ENCODE measurements at places on chromosomes 7 and 10.

- DNase-seq = no peak
Observed at GRCh38 chr7:28432105-28432504, 19.8 kb downstream of the CREB5 start.

DNA sequence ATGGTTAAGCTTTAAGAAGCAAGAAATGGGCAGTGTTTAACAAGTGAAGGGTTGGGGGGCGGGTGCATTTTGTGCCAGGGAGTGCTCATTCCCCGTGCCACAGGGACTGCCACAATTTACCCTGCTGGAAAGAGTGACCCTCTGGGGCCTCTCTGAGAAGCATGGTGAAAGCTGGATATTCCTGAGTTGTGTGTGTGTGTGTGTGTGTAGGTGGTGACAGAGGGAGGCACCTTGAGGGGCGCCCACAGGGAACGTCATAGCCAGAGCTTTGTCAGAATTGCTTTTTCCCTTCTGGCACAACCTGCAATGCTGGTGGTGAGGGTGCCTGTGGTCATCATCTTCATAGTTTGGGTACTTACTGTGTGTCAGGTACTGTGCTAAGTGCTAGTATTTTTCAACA is 2.5 kb upstream of the WDR86 start:
- DNase-seq = no peak

DNA sequence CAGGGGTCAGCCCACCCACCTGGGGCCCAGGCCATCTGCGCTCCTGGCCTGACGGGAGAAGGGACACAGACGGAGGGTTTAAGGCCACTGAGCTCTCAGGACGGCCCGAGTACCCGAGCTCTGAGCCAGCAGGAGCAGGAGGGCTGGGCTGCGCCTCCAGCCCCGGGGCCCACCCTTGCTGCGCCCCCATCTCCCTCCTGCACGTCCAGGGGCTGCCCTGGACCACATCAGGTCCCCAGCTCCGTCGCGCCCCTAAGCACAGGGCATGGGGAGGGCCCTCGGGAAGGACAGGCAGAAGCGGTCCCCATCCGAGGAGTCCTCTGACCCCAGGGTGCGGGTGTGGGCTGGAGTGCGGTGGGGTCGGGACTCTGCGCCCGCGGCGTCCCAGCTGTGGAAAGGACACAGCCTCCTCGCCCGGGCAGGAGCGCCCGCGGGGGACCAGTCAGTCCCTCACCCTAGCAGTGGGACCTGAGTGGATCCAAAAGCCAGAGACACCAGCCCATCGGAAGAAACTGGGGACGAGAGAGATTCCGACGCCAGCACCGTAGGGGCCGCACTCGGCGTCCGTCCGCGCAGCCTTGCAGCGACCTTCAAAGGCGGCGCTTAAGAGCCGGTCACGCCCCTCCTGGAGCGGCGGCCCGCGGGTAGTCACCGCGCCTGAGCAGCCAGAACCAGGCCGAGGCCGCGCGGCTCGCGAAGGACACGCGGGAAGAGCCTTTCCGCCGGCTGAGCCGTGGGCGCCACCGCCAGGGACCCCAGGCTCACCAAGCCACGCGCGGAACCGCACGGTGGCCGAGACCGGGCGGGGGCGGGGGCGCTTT is 15.9 kb downstream of the CAMK2B start:
- peak; percentile 76 for DNase-seq

GRCh38 chr10:123045961-123046731 is 37.3 kb downstream of the ACADSB start:
- DNase-seq = no peak

GRCh38 chr7:29623973-29624372 is 60.3 kb downstream of the PRR15 start:
- DNase-seq = no peak

DNA sequence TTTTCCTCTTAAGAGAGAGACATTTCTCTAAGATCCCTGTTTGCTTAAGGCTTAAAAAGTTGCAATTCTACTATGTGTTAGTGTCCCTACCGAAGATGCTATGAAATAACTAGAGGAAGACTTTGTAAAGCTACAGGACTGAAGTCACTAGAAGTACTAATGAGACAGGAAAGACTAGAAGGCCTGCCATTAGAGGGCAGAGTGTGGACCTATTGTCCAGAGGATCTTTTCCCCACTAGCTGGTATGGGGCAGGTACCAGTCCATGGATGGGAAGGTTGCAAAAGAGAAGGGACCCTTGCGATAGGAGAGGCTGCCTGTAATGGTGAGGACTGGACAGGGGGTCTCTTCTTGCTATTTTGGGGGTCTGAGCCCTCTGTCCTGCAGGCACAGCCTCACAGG is 178.1 kb downstream of the TMEM178B start:
- DNase-seq = no peak

DNA sequence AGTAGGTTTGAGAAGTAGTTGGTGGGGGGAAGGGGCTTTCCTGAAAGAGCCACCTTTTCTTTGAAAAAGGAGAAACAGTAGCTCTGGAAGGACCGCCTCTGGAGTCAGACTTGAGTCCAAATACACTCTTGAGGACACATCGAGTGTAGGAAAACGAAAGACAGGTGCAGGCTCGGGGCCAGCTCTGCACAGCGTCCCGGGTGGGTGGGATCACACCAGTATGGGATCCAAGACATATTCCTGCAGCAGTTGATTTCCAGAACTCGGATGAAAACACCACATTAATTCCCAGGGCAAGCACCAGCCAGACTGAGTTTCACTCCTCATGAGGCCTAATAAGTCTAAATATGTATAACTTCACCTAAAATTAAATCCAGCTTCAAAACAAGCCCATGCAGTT is 61.4 kb downstream of the ASB13 start:
- no peak for DNase-seq

DNA sequence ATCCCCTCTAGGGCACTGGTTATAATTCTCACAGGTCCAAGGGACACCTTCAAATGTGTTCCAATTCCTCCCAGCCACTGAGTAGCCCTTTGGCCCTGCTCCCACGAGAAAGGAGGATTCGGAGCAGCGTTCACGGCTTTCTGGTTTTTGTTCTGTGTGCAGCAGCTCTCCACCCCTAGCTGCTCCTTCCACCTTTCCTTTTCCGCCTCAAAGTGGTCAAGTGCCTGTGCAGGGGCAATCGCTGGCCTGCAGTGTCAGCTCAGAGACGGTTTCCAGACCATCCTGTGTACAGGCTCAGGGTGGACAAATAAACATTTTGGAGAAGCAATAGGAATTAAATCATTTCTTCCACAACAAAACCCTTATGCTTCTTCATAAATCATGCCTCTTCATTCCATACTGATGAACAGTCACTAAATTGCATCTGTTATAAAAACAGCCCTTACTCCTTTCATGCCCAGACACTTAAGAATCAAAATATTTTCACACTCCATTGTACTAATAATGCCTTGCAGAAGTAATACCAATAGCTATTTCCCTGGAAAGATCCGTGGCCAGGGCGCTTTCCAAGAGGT is 1.1 kb downstream of the KIAA1549 start:
- DNase-seq = no peak

DNA sequence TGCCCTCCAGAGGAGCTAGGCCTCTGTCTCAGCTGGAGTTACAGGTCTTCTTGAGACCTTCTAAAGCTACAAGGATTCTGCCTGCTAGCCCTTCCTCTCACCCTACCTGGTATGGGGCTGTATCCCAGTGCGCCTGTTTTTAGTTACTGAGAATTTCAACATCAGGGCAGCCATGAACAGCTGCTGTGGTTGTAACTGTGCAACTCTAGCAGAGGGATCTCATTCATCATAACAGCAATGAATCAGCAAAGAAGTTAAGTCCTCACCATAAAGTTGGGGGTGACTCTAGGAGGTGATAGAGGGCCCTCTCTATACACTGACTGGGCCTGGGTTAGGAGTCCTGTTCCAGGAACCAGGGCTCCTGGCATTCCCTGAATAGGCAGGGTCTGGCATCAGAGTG is 14.0 kb upstream of the CDH23 start:
- no peak for DNase-seq

DNA sequence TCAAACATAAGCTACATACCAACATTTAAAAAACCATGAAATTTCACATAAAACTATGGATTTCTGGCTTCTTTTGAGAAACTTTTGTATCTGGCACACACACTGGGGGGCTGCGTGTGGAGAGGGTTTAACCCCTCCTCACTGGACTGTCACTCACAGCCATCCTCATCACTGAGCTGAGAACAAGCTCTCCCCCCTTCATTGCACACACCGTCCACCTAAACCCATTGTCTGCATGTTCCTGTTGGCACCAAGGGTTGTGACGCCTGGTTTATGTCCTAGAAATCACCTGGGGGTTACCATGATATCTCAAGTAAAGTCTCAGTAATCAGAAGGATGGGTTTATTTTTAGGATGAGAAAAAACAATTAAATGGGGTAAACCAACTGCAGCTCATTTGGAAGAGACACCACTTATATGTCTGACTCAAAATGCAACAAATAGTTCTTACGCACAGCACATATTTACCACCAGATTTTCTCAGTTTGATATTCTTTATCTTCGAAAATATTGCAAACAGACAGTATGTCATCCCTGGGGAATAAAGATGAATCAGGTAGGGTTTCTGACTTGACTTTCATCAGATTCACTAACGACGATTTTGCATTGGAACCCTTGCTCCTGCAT is 218.5 kb upstream of the KLF6 start:
- DNase-seq = no peak

DNA sequence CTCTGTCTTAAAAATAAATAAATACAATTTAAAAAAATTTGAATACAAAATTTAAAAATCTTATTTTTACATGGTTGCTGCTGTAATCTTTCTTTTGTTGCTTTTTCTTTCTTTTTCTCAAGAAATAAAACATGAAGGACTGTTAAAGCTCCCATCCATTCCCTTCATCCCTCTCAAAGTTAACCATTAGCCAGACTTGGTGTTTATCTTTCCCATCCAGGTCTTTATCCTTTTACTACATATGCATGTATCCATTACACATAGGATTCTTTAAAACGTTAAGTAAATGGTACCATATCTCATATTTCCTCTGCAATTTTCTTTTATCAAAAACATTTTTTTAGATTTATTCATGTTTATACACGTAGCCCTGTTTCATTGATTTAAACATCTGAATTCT is 70.1 kb downstream of the CREB3L2 start:
- no peak for DNase-seq

DNA sequence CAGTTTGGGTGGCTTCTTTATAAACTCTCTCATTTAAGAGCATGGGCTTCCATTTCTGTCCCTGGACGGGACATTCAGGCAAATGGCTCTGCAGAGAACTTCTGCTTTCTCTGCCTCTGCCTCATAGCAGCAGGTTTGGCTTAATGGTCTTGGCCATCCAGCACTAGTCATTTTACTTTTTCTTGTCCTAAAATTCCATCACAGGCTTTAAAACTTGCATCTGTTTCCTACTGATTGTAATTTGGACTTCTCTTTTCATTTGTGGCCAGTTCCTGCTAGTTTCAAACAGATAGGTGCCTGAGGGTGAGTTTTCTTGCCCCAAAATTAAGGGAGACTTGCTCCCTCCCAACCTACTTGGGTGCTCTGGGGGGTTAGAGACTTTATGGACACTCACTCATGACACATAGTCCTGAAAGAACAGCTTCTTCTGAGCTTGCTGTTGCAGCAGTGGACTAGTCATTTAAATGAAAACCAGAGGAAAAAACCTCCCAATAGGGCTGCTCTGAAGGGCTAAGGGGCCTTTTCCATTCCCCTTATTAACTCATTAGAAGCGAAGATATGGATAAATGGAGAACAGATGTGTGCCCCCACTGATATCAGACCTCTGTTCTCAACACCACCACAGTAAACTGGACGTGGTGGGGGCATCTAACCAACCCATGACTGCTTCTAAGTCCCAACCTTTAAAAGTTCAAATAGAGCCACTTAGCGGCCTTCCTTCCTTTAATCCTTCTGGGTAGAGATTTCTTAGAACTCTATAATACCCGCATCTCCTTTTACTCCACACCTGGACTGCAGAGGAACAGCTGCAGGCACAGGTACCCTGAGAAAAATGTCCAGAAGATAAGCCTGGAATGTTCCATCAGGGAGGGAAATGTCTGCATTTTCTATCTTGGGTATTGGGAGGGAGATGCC is 38.8 kb downstream of the SVOPL start:
- no peak for DNase-seq

GRCh38 chr10:43204943-43205671 is 61.8 kb downstream of the RASGEF1A start:
- DNase-seq = peak; percentile 83

- DNase-seq = no peak
Observed at GRCh38 chr10:104300002-104300735, 31.2 kb downstream of the GSTO2 start.

DNA sequence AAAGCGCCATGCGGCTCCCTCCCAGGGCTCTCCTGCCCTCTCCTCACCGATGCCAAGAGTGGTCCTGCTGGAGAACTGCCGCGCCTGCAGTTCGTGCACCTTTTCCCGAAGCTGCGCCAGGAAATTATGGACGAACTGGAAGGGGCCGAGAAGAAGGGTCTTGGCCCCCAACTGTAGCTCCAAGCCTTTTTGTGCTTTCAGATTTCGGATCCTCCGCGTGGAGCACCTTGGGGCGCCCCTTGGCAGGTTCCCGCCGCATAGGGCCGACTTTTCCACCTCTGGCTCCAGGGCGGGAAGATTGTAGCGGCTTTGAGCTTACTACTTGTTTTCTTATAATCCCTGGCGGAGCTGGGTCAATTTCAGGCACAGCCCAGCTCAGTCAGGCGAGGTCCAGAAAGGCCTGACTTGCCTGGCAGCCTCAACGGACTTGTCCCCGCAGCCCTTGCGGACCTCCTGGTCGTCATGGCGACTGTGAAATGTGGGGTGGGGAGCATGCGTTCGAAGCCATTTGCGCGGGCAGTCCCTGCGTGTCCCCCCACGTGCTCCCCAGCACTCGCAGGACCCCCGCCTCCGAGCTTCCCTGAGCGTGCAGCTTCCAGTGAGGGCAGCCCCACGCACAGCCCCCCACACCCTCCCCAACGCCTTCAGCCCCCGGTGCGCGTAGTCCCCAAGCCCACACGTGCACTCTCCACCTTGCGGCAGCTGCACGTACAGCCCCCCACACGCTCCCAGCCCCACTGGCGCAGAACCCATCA is 129.9 kb downstream of the KBTBD2 start:
- DNase-seq = no peak

- no peak for DNase-seq
Observed at GRCh38 chr10:6005856-6006395, 28.6 kb upstream of the IL15RA start.

- peak; percentile 84 for DNase-seq
Observed at GRCh38 chr7:100887516-100888290, 1.8 kb downstream of the UFSP1 start.

DNA sequence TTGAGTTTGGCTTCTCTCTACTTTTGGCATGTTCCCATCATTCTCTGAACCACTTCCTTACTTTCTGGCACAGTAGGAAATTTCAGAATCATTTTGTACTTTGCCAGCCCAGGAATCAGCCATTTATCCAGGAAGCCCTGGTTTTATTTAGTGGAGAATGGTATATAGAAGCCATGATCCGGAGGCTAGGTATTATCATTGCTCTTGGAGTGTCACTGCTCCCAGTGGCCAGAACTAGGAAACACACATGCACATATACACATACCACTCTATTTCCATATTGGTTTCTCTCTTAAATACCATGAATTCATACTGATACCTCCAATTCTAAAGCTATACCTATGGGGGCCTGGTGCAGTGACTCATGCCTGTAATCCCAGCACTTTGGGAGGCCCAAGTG is 36.3 kb downstream of the SUFU start:
- peak; percentile 27 for DNase-seq

- no peak for DNase-seq
Observed at GRCh38 chr10:81873932-81874816, 820 bp upstream of the NRG3 start.
